ENCODE measurements at places on chromosomes 6 and 20.

GRCh38 chr6:148517470-148517869, 174.8 kb downstream of the SASH1 start:
- DNase-seq: no peak

GRCh38 chr6:5950361-5950785, 56.4 kb downstream of the NRN1 start:
- no peak for DNase-seq

DNA sequence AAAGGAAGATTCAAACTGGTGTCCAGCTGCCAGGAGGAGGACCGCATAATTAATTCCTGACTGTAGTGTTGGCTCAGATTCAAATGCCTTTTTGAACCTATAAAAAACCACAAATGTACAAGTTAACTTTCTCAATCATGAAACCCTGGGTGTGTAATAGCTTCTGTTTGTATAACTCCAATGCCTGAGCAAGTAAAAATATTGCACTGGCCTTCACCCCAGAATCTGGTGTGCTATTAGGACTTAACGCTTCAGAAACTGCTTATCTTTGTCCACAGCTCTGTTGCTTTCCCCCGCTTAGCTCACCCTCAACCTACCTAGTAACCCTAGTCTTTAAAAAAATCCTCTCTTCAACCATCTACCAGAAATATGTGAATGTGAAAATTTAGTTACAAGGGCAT, 119.1 kb upstream of the MAP7 start:
- DNase-seq: peak; percentile 17

GRCh38 chr6:72084992-72085569, 198.7 kb downstream of the RIMS1 start:
- peak; percentile 46 for DNase-seq

DNA sequence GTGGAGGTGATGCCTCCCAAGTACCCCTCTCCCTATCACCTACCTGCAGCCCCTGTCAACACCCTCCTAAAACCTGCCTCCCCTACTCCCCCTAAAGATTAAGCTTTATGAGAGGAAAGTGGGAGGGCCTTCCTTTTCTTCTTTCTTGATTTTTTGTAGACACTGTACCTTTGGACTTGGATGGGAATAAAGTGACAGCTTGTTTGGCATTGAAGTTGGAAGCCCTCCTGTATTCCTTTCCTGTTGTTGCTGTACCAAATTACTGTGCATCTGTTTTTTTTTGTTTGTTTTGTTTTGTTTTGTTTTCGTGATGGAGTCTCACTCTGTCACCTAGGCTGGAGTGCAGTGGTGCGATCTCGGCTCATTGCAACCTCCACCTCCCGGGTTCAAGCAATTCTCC, 99.3 kb upstream of the NFATC2 start:
- DNase-seq: no peak

DNA sequence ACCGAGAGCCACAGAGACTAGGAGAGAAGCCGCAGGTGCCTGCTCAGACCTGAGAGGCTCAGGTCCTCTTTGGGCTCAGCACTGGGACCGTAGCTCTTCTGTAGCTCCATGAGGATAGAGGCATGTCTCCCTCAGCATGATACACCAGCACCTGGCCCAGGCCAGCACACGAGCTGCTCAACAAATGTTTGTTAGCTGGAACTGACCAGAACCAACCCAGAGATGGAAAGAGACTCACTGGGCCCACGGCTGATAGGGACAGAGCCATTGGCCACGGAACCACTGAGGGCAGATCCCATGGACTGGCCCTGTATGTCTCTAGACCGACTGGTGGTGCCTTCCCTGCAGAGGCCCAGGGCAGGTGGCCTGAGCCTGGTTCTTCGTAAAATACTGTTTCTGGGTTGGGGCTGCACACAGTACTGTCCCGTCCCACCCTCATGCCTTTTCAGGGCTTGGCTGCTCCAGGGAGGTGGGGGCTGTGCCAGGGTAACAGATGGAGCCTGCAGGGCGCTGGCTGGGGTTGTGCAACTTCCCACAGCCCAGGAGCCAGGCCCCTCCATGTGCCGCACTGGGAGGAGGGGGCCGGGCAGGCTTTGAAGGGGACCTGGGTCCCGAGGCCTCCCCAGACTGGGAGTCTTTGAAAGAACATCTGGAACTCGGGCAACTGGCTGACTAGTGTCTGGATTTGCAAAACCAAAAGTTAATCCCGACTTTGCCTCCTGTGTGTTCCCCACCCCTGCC, 5.2 kb downstream of the C20orf204 start:
- DNase-seq: peak; percentile 9

DNA sequence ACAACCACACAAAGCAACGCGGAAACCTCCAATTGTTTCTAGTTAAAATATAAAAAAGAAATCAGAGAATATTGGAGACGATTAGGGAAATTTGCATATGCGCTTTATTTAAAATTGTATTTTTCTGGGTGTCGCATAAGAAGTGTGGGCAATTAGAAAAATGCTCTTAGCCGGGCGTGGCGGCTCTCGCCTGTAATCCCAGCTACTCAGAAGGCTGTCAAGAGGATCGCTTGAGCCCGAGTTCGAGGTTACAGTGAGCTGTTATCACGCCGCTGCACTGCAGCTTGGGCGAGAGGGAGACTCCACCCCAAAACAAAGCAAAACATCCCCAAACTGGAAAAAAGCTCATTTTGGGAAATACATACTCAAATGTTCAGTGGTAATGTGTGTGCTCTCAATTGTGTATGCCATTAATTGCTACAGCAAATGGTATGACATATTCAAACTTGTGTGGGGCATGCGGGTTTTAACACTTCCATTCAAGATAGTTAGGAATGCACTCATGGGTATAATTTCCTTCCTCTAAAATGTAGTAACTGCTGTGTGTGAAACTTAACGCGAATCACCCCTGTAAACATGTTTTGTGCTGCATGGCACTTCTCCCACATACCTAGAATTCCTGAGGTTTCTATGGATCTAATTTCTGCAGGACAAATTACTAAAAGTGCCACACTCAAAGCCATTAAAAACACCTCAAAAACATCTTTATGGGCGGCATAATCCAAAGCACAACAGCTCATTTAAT, 54.7 kb upstream of the HFE start:
- DNase-seq: peak; percentile 52

GRCh38 chr20:3800256-3800877, 4.3 kb downstream of the CDC25B start:
- DNase-seq: no peak

DNA sequence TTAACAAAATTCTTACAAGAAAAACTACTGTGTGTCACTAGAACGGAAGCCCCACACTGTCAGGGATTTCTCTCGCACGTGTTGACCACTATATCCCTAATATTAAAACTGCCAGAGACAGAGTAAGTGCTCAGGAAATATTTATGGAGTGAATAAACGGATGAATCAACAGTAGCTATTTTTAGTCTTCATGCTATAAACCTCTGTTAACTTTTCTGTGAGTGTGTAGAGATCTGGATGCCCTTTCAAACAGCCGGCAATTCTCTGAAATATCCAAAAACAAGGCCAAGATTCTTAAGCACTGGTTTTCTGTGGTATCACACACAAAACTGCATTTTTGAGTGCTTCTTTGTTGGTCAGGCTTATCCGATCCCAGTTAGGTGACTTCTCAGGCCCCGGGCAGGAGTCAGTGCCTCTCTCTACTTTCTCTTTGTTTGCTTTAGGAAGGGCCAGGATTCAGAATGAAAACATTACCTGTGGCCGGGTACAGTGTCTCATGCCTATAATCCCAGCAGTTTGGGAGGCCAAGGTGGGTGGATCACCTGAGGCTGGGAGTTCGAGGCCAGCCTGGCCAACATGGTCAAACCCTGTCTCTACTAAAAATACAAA, 15.7 kb downstream of the ATP9A start:
- DNase-seq: no peak

GRCh38 chr20:35347011-35347410, 54.8 kb upstream of the FAM83C start:
- DNase-seq: no peak

- DNase-seq: no peak
Measured at GRCh38 chr20:23697947-23698346, 9.1 kb upstream of the CST4 start.

GRCh38 chr6:14671261-14671681, 553.7 kb downstream of the CD83 start:
- no peak for DNase-seq

GRCh38 chr20:19937651-19938420, 79.3 kb upstream of the NAA20 start:
- DNase-seq: peak; percentile 59

DNA sequence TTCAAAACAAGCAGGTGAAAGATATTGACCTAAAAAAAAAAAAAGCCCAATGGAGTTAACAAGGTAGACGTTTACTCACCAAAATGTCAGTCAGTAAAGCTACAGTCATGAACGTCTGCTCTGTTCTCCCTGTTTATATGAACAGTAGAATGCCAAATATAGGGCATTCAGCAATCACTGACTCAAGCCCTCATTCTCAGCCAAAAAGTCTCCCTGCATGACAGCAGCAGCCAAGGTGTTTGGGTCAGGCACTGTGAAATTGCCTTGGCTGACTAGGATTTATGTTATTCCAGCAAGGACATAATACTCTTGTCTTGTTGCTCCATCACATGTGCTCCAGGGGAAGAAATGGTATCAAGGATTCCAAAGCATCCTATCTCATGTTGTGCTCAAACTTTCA, 194.7 kb upstream of the RSPO3 start:
- DNase-seq: no peak

DNA sequence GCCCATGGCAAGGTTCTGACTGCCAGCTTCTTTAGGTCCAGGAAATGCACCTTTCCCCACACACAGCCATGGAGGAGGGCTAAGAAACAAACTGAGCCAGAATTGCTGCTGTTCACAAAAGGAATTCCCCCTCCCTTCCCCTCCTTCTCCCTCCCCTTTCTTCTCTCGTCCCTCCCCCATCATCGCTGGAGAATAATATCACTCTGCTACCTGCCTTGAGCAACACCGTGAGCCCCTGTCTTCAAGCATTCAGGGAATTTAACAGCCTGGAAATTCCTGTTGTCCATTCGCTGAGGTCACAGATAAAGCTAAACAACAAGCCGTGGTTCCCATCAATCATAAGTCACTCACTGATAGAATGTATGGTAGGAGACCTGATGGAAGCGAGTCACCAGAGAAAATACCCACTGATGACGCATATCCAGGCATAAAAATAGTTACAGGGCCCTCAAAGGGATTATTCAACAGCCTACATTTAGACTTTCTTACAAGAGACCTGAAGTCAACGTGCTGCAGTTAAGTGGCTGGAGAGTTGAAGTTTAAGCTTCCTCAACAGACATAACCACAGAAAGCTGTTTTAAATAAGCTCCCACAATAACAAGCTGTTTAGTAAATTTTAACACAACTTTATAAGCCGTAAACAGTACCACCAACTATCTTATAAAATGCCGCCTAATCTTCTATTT, 59.7 kb downstream of the HIVEP2 start:
- DNase-seq: no peak

GRCh38 chr6:94734751-94735150, 842.6 kb upstream of the MANEA start:
- DNase-seq: no peak

- no peak for DNase-seq
Measured at GRCh38 chr20:31751126-31751525, 12.0 kb downstream of the TPX2 start.

GRCh38 chr20:34324541-34324940, 21.4 kb upstream of the AHCY start:
- DNase-seq: no peak

GRCh38 chr6:41663568-41663967, 25.3 kb downstream of the MDFI start:
- DNase-seq: no peak

- DNase-seq: no peak
Measured at GRCh38 chr20:62668441-62669027, 26.2 kb downstream of the SLCO4A1 start.

GRCh38 chr6:7632501-7633290, 42.7 kb downstream of the SNRNP48 start:
- no peak for DNase-seq

GRCh38 chr6:169340395-169340794, 86.7 kb upstream of the THBS2 start:
- DNase-seq: no peak

GRCh38 chr6:22214314-22214713, 82.5 kb downstream of the PRL start:
- DNase-seq: no peak

- DNase-seq: peak; percentile 62
Measured at GRCh38 chr20:36604952-36605398, 604 bp upstream of the RAB5IF start.

- peak; percentile 57 for DNase-seq
Measured at GRCh38 chr6:16511040-16511660, 250.1 kb downstream of the ATXN1 start.

DNA sequence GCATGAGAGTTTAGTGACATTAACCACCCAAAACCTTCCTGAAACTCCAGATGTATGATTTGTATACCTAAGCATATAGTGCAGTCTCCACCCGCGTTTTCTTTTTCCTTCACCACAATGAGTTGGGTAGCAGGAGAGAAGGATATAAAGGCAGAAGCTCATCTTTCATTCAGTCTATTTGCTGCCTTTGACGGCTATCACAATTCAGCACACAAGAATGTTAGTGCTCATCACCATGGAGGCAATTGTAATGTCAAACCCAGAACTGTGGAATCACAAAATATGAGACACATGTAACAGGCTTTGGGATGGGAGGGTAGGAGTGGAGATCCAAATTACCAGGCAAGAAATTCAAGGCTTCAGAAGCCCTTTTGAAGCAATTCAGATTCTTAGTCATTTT, 17.6 kb downstream of the ZHX3 start:
- DNase-seq: no peak

DNA sequence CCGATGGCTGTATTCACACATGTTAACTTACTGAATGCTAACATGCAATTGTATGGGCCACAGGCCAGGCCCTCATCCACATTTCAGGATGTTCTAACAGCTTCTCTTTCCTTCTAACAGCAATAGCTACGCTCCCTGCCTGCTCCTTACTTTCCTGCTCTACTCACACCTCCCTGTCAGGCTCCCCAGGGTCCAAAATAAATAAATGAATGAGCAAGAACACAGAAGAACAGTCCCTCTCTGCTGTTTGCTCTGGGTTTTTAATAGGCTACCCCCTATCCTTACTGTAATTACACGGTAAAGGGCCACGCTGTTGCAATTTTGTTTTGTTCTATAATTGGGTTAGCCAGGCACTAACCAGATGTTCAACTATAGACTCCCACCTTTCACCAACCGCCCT, 135.6 kb downstream of the GMDS start:
- no peak for DNase-seq

- no peak for DNase-seq
Measured at GRCh38 chr6:10740061-10740460, 7.5 kb upstream of the TMEM14B start.

- DNase-seq: no peak
Measured at GRCh38 chr6:31086788-31087440, 25.5 kb downstream of the C6orf15 start.

DNA sequence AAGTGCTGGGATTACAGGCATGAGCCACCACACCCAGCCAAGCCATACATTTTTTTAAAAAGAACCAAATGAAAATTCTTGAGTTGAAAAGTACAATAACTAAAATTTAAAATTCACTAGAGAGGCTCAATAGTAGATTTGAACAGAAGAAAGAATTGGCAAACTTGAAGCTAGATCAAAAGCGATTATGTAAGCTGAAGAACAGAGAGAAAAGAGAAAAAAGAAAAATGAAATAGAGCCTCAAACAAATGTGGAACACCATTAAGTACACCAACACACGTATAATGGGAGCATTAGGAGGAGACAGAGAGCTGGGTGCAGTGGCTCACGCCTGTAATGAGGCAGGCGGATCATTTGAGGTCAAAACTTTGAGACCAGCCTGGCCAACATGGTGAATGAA, 31.0 kb downstream of the ERGIC3 start:
- no peak for DNase-seq

- no peak for DNase-seq
Measured at GRCh38 chr6:11021714-11022113, 22.4 kb downstream of the ELOVL2 start.

- no peak for DNase-seq
Measured at GRCh38 chr6:106747139-106747538, 117.8 kb downstream of the QRSL1 start.
